Activated CD4-positive, alpha-beta memory T cell treated with anti-CD3 and anti-CD28 coated beads, Interleukin-2, amount 10 ng/mL, durations not matched to agents 7 days and 5 days (primary cell): ENCODE measurements at places on chromosomes 5 and 9. TPM values are rescaled to one million over a fixed set of nuclear protein-coding genes. Genes with fewer than 3 reads are reported as not detected.

DNA sequence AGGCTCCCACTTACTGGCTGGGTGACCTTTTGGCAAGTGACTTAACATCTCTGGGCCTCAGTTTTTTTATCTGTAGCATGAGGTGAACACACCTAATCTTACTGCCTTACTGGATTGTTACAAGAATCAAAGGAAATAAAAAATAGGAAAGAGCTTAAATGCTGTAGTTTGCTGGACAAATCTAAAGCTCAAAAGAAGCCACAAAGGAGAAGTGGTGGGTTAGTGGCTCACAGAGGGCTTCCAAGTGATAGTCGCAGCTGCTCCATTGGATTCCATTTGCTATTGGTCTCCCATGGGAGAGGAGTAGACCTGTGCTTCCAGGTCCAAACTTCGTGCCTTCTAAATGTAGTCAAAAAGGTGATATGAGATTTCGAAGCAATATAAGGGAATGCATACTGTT, 123.6 kb downstream of the SEMA6A start:
- no peak for DNase-seq
- H3K27ac ChIP-seq: no peak overlapping the region

The SPATA31E1 gene
- not detected for total RNA-seq

DNA sequence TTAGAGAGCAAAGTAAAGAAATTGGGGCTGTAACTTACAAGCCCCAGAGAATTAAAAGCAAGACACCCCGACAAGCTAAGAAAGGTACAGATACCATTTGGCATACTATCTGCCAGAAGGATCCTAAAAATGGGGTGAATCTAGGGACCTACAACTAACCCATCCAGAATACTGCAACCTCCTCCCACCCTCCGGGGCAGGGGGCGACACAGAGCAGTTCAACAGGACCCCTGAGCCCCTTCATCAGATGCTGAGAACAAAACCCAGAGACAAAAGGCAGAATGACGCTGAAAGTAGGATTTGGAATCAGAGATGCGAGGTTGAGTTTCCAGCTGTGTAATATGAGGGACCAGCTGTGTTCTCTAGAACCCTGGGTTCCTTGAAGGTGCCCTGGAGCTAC, 71.2 kb downstream of the EPB41L4B start:
- no peak overlapping the region for H3K27ac ChIP-seq
- H3K4me3 ChIP-seq: no peak overlapping the region
- H3K4me1 ChIP-seq: no peaks in the 10 kb centered on the region
- no peaks in the 10 kb centered on the region for H3K36me3 ChIP-seq
- DNase-seq: no peak

DNA sequence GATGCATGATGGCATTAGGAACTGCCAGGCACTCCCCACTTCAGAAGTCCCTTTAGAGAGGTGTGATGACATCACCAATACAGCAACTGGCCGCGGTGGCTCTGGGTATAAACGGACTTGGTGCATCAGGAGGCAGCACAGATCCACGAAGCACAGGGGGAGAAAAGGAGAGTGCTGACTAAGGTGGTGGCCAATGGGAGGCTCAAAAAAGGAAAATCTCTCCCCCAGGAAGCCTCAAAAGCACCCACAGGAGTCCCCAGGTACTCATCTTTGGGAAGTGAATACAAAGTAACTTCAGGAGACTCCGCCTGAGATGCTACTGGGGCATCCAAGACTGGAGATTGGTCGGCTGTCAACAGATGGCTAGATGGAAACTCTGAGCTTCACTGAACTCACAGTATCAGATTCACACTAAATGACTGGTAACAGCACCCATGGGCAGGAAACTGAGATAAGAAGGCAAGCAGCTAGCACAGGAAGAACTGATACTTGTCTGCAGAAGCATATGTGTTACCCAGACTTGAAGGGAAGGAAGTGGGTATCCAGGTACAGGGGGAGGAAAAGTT, 7.6 kb downstream of the TTC39B start:
- peaks cover 70% of the 10 kb centered on the region for H3K4me1 ChIP-seq
- peak overlapping the region; percentile 98 for H3K27ac ChIP-seq
- H3K36me3 ChIP-seq: peaks cover 36% of the 10 kb centered on the region
- no peaks in the 10 kb centered on the region for H3K27me3 ChIP-seq

DNA sequence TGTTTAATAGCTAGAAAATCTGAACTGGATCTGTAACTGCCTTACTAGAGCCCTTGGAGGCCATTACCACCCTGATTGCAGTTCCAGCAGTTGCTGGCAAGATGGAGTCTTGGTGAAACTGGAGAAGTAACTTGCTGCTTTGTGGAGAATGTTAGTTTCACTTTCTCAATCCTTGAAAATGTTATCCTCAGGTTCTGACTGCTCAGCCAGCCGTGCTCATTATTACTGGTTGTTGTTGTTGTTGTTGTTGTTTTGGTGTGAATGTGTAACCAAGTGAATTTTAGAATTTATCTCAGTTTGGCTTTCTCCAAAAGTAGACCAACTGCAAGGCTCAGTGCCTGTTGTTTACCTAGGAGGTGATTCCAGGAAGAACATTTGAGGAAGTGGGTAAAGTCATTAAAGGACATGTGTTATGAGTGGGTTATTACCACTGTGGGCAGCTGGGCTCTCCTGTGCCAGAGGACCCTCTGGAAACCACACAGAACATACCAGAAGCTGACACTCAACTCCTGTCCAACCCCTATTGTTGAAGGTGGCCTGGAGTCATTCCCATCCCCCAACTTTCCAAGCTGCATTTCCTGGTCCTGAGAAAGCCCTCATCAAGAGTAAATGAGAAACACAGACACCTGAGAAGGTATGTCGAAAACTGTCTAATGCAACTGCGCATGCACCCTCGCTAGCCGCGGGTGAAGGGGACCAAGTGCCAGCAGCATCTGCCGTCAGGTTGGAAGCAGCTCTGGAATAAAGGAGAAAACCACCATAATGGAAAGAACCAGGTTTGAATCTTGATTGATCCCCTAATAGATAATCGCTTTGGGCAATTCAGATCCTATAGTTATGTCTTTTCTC, 111.6 kb downstream of the CMYA5 start:
- H3K36me3 ChIP-seq: no peaks in the 10 kb centered on the region
- peaks cover 19% of the 10 kb centered on the region for H3K4me1 ChIP-seq
- DNase-seq: no peak
- H3K4me3 ChIP-seq: peak overlapping the region; percentile 12

DNA sequence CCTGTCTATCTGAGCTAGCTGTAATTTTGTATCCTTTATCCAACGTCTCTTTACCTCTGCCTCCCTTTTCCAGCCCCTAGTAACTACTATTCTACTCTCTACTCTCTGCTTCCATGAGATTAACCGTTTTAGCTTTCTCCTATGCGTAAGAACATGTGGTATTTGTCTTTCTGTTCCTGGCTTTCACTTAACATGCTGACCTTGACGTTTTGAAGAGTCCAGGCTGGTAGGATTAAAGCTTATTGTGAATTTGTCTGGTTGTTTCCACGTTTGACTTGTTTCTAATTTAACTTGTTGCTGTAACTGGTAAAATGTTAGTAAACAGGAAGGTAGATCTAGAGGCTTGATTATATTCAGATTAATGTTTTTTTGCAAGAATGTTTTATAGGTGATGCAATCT, 385.3 kb downstream of the PSAT1 start:
- H3K27me3 ChIP-seq: no peaks in the 10 kb centered on the region
- no peak overlapping the region for H3K27ac ChIP-seq
- no peaks in the 10 kb centered on the region for H3K4me1 ChIP-seq
- H3K4me3 ChIP-seq: no peak overlapping the region

GRCh38 chr5:159163027-159163700, 46.2 kb downstream of the RNF145 start:
- no peak overlapping the region for H3K27ac ChIP-seq
- H3K4me1 ChIP-seq: peaks cover 24% of the 10 kb centered on the region
- H3K36me3 ChIP-seq: peaks cover 56% of the 10 kb centered on the region
- DNase-seq: no peak
- no peaks in the 10 kb centered on the region for H3K27me3 ChIP-seq

GRCh38 chr9:99006511-99006910, 62.8 kb downstream of the COL15A1 start:
- DNase-seq: no peak
- H3K4me1 ChIP-seq: peaks cover 6% of the 10 kb centered on the region
- H3K27me3 ChIP-seq: peaks cover 12% of the 10 kb centered on the region
- H3K4me3 ChIP-seq: no peak overlapping the region

DNA sequence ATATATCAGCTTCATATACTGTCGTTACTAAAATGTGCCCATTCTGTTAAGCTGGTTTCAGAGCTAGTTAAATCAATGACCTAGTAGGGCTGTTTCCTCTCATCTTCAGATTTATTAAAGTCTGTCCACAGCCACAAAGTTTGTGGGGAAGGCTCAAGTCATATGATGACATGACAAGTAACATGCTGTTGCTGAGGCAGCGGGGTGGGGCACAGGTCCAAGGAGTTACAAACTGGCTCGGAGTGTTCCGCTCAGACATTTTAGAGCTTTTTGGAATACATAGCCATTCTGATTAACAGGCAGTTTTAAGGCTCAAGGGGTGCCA, 2.7 kb upstream of the ANP32B start:
- DNase-seq: no peak
- H3K36me3 ChIP-seq: peaks cover 4% of the 10 kb centered on the region
- peaks cover 22% of the 10 kb centered on the region for H3K4me1 ChIP-seq

DNA sequence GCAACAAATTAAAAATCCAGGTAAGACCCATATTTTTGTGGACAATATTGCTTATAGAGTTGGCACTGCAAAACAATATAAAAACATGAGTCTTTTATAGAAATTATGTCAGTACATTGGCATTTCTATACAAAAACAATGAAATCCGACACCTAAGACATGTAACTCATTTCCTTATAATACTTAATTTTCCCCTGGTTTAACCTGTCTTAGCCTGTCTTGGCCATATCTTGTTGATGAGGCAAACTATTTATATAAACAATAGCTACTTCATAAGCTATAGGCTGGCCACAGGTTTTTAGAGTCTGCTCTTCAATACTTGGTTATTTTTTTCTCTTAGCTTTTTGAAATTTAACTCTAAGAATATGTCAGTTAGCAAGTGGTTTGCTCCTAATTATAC, 44.7 kb upstream of the IZUMO3 start:
- no peaks in the 10 kb centered on the region for H3K4me1 ChIP-seq
- no peak for DNase-seq
- no peaks in the 10 kb centered on the region for H3K36me3 ChIP-seq
- H3K4me3 ChIP-seq: no peak overlapping the region
- no peak overlapping the region for H3K27ac ChIP-seq
- H3K27me3 ChIP-seq: no peaks in the 10 kb centered on the region

- no peak overlapping the region for H3K27ac ChIP-seq
- no peaks in the 10 kb centered on the region for H3K27me3 ChIP-seq
- no peaks in the 10 kb centered on the region for H3K4me1 ChIP-seq
- no peaks in the 10 kb centered on the region for H3K36me3 ChIP-seq
Observed at GRCh38 chr9:110880189-110880588, 158.1 kb downstream of the LPAR1 start.

GRCh38 chr9:114084282-114085073, 6.4 kb upstream of the AMBP start:
- no peak overlapping the region for H3K27ac ChIP-seq
- H3K36me3 ChIP-seq: no peaks in the 10 kb centered on the region
- no peak for DNase-seq
- no peaks in the 10 kb centered on the region for H3K4me1 ChIP-seq
- no peak overlapping the region for H3K4me3 ChIP-seq

DNA sequence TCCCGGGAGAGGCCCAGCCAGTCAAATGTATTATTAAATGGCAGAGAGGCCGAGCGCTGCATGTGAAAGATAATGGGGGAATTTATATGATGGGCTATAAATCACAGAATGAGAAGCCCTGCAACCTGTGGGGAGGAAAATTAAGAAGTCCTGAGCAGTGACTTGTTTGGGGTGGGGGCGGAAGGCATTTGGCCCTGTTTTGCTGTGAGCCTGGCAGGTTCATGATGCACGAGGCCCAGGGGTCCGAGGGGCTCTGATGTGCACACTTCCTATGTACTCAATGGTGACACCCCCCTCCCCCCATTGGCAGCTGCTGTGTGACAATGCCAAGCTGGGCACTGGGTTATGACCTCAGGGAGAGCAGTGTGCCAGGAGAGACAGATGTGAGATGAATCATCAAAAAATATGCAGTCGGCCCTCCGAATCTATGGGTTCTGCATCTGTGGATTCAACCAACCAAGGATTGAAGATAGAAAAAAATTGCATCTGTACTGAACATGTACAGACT, 13.7 kb upstream of the DAB2IP start:
- H3K27ac ChIP-seq: no peak overlapping the region
- peaks cover 4% of the 10 kb centered on the region for H3K27me3 ChIP-seq
- H3K36me3 ChIP-seq: no peaks in the 10 kb centered on the region
- no peaks in the 10 kb centered on the region for H3K4me1 ChIP-seq
- no peak for DNase-seq

The TLX3 gene
- not detected for total RNA-seq

The SLC12A7 gene
- 32.6 TPM for total RNA-seq

GRCh38 chr9:6549106-6549800, 96.3 kb downstream of the GLDC start:
- H3K27me3 ChIP-seq: no peaks in the 10 kb centered on the region
- H3K27ac ChIP-seq: no peak overlapping the region
- H3K36me3 ChIP-seq: no peaks in the 10 kb centered on the region
- no peaks in the 10 kb centered on the region for H3K4me1 ChIP-seq

GRCh38 chr5:58855851-58856739, 273.2 kb downstream of the RAB3C start:
- H3K36me3 ChIP-seq: no peaks in the 10 kb centered on the region
- H3K27me3 ChIP-seq: peaks cover 29% of the 10 kb centered on the region
- no peak overlapping the region for H3K4me3 ChIP-seq
- peaks cover 3% of the 10 kb centered on the region for H3K4me1 ChIP-seq

GRCh38 chr5:119343052-119343451, 12.8 kb upstream of the TNFAIP8 start:
- H3K27ac ChIP-seq: peak overlapping the region; percentile 94
- H3K27me3 ChIP-seq: no peaks in the 10 kb centered on the region
- no peak for DNase-seq
- H3K4me1 ChIP-seq: peaks cover 91% of the 10 kb centered on the region
- H3K4me3 ChIP-seq: peak overlapping the region; percentile 77

The PCDHA2 gene
- not detected for total RNA-seq

The FABP6 gene
- not detected for total RNA-seq

DNA sequence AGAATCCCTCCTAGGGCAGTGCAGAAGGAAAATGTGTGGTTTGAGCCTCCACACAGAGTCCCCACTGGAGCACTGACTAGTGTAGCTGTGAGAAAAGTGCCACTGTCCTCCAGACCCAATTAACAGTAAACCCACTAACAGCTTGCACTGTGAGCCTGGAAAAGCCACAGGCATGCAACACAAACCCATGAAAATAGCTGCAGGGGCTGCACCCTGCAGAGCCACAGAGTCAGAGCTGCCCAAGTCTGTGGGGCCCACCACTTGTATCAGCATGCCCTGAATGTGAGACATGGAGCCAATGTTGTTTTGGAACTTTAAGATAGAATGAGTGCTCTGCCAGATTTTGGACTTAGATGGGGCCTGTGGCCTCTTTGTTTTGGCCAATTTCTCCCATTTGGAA, 119.8 kb upstream of the CDH9 start:
- H3K27me3 ChIP-seq: no peaks in the 10 kb centered on the region
- H3K4me1 ChIP-seq: no peaks in the 10 kb centered on the region
- no peak overlapping the region for H3K4me3 ChIP-seq

The BHMT2 gene
- total RNA-seq: not detected

GRCh38 chr5:80239680-80240367, 16.0 kb downstream of the SERINC5 start:
- H3K27me3 ChIP-seq: no peaks in the 10 kb centered on the region
- no peak for DNase-seq
- no peak overlapping the region for H3K4me3 ChIP-seq
